OCI-M1 (cell line): ENCODE measurements at places on chromosomes 6 and 20.

GRCh38 chr20:23963941-23964340 is 24.6 kb downstream of the GGTLC1 start:
- no peak for DNase-seq

- peak; percentile 72 for DNase-seq
Observed at GRCh38 chr6:28207510-28208110, 17.5 kb upstream of the ZSCAN9 start.

DNA sequence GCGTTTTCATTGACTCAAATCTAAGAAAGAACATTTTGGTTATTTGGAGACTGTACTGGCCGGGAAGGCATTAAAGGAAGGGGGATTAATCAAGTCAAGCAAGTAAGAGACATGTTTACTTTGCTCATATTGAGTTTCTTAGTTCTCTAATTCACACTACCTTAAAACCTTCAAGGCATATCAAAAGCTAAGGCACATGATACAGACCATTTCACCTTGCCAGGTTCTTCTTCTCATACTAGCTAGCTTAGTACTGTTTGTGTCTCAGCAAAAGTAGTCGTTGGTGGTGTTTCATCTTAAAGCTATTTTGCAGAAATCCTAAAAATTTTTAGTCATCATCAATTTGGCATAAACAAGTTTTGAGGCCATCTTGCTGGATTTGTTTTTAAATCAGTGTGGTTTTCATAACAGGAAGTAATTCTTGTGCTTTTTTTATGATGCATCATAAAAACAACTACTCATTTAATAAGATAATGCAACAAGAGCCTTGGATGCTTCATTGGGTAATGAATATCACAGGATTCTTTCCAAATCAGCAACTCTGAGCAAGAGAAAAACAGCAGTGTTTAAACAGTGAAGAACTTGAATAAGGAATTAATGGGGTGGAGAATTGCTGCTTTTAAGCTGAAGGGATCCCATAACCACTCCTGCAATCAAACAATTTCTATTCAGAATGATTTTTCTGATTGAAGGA is 425.3 kb downstream of the EPM2A start:
- no peak for DNase-seq

DNA sequence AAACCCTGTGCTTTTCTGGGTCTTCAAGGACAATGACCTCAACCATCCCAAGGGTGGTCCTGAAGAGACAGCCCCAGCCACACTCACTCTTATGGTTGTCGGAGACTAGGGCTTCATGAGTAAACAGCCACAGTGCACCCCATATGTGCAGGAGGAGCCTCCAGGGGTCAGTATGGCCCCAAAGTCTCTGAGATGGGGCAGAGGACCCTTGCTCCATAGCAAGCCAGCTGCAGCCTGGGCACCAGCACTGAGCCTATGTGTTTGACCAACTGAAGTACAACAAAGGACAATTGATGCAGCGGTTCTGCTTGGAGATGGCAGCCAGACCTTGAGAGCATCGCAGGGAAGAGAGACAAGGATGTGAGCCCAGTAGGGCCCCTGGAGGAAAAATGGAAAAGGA is 112.2 kb downstream of the LRFN2 start:
- DNase-seq: no peak

- no peak for DNase-seq
Observed at GRCh38 chr20:51487565-51488268, 54.8 kb downstream of the NFATC2 start.

- no peak for DNase-seq
Observed at GRCh38 chr6:111087871-111088667, 766 bp downstream of the SLC16A10 start.

DNA sequence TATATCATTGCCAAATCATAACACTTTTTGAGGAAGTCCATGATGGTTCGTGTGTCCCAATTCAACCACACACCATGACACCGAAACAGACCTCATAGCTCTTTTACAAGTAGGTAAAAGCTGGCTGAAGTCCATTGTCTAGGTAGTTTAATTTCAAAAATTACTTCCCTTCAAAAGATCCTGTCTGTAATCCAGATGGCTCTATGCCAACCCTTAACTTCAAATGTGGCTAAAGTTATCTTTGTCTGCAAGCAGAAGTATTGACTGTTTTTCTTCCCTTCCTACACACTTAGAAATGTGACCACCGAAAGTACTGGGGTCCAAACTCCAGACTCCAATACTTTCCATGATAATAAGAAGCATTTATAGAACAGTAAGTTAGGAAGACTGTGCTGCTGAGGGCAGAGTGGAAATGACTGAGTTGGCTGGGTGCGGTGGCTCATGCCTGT is 8.3 kb upstream of the TIAM2 start:
- peak; percentile 60 for DNase-seq

GRCh38 chr6:125431971-125432370 is 130.2 kb upstream of the HDDC2 start:
- DNase-seq: no peak

DNA sequence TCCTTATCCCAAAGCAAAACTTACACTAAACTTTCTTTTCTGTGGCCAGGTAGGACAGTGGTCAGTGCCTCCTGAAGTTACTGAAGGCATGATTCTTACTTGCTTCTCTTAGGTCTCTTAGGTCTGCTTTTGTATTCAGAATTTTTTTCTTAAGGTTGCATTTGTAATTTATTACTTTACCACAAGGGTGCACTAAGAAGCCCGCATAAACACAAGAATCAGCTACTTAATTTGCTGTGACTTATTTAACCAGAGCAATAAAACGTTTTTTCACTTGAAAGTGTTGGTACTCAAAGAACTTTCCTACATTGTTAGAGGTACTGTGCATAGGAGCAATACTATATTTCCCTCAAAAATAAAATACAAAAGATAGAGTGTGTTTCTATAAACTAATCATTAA is 75.4 kb upstream of the LAMA2 start:
- DNase-seq: peak; percentile 57

DNA sequence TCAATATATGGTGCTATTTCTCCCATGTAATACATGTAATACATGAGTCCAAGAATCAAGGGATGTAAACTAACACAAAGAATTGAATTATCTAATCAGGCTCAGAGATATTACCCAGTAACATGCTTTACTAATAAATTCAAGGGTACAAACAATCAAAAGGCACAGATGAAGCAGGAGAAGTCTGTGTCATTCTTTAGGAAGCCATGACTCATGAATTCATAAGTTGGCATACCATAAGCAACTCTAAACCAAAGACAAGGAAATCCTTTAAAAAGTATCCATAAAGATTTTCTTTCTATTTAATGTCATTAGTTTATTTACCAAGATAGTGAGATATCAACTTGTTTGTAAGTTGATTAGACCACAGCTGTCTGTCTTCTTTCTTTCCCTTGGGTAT is 446.0 kb upstream of the IMPG1 start:
- no peak for DNase-seq

DNA sequence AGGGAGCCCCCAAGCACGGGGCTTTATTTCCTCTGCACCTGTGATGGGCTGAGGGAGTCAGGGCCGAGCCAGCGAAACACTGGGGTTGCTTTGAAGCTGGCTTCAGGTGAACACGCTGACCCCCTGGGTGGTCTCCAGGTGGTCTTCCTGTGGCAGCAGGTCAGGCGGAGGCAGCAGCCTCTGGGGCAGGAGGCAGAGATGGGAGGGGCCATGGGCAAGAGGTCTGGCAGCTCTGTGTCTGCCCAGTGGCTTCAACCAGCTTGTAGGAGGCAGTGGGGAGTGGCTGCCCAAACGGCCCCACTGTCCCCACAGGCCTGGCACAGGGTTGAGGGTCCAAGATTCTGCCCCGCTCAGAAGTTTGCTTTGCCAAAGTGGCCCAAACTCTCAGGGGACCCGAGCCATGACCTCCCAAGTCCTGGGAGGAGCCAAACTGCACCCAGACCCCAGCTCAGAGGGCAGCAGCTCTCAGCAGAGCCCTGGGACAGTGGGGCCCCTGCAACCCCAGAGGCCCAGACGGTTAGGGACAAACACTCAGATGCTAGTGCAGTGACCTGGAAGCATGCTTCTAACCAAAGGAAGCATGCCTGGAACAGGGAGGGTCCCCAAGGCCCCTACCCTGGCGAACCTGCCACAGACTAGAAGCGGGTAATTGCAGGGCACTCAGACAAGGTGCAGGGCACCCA is 15.3 kb downstream of the NTSR1 start:
- DNase-seq: no peak

- no peak for DNase-seq
Observed at GRCh38 chr6:125751334-125751916, 2.0 kb downstream of the HEY2 start.

GRCh38 chr20:32333181-32333987 is 24.7 kb upstream of the ASXL1 start:
- DNase-seq: peak; percentile 9

DNA sequence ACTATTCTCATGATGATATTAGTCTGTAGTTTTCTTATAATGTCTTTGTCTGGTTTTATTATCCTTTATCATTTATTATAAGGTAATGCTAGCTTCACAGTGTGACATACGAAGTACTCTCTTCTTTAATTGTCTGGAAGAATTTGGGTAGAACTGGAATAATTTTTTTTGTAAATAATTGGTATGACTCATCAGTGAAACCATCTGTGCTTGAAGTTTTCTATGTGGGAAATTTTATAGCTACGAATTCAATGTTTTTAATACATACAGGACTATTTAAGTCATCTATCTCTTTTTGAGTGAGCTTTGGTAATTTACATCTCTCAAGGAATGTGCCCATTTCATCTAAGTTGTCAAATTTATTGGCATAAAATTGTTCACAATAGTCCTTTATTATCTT is 86.3 kb downstream of the SOD2 start:
- no peak for DNase-seq

- no peak for DNase-seq
Observed at GRCh38 chr6:39059496-39060310, 11.1 kb downstream of the GLP1R start.

DNA sequence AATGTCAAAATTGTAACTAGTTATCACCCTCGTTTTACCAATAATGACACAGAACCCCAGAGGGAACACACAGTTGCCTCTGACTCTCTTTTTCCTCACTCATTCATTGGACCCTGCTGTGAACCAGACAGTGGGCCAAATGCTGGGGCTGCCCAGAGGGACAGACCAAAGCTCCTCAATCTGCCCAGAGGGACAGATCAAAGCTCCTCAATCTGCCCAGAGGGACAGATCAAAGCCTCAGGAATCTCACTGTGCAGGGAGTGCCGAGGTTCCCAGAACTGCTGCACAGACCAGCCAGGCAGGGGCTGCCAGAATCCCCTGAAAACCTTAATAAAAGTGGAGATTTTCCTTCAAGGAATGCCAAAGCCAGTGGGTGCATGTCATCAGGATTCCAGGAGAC is 179.1 kb downstream of the SOD2 start:
- no peak for DNase-seq

DNA sequence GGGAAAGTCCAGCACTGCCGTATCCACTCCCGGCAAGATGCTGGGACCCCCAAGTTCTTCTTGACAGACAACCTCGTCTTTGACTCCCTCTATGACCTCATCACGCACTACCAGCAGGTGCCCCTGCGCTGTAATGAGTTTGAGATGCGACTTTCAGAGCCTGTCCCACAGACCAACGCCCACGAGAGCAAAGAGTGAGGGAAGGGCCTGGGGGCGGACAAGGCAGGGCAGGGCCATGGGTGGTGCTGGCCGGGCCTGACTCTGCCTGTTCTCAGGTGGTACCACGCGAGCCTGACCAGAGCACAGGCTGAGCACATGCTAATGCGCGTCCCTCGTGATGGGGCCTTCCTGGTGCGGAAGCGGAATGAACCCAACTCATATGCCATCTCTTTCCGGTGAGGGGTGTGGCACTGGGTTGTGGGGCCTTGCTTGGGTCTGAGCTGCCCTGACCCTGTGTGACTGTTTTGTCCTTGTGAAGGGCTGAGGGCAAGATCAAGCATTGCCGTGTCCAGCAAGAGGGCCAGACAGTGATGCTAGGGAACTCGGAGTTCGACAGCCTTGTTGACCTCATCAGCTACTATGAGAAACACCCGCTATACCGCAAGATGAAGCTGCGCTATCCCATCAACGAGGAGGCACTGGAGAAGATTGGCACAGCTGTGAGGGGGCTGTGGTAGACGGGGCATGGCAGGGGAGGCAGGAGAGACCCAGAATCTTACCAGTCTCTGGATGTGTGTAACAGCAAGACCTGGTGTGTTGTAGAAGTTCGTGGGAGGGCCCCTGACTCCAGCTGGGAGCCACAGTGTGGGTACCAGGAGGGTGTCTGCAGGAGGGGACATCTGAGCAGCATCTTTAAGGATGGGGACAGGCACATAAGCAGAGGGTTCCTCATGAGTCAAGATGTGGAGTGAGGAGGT is 29.1 kb downstream of the PLCG1 start:
- DNase-seq: no peak

GRCh38 chr6:26445934-26446667 is 5.8 kb downstream of the BTN3A3 start:
- no peak for DNase-seq

GRCh38 chr20:64137598-64138031 is 26.6 kb upstream of the MYT1 start:
- DNase-seq: no peak

DNA sequence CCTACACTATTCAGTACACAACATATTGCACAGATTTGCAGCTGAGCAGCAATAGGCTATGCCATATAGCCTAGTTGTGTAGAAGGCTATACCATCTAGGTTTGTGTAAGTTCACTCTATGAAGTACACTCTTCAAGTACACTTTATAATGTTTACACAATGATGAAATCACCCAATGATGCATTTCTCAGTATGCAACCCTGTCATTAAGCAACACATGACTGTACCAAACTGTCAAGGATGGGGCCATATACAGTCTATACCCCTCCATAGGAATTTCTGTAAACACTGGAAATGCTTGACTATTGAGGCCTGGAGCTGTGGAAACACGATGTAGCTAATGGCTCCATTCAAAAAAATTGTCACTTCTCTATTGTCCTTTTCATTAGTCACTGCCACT is 535.4 kb downstream of the EPM2A start:
- no peak for DNase-seq

GRCh38 chr20:48060841-48061720 is 275.8 kb upstream of the SULF2 start:
- DNase-seq: no peak

GRCh38 chr6:161281092-161281491 is 7.2 kb upstream of the AGPAT4 start:
- DNase-seq: no peak

GRCh38 chr6:37020381-37020780 is 14.9 kb downstream of the FGD2 start:
- DNase-seq: no peak
